ENCODE measurements at places on chromosomes 2 and 18.
A peak's percentile ranks its signal among the peaks of the same experiment; 100 is the strongest.

DNA sequence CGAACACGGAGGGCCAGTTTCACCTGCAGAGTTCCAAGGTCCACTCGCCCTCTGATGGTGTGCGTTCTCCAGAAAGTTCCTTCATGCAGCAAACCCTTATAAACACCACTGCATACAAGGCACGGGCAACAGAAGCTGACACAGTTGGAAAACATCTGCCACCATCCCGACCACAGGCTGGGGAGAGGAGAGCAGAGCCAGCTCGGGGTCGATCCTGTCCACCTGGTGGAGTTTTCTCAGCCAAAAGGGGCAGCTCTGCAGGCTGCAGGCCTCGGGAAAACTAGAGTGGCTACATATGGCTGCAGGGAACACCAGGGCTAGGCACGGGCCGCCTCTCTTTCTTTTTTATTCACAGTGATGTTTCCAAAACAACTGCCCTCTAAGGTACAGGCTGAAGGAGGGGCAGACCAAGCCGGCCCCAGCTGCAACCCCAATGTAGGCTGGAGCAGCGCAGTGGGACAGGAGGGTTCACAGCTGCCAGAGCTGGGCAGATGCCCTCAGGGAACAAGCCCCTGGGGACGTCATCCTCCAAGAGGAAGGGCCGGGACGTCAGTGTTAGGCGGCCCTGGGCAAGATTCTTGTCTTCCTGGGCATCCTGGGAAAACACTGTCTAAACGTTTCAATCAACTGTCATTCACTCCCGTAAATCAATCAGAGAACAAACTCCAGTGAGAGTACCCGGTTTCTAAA, 274.7 kb downstream of the TWIST2 start:
- no peak for DNase-seq

GRCh38 chr2:7609974-7610373, 692.8 kb downstream of the RNF144A start:
- DNase-seq = no peak

GRCh38 chr2:179745635-179746256, 115.7 kb downstream of the ZNF385B start:
- DNase-seq = no peak

DNA sequence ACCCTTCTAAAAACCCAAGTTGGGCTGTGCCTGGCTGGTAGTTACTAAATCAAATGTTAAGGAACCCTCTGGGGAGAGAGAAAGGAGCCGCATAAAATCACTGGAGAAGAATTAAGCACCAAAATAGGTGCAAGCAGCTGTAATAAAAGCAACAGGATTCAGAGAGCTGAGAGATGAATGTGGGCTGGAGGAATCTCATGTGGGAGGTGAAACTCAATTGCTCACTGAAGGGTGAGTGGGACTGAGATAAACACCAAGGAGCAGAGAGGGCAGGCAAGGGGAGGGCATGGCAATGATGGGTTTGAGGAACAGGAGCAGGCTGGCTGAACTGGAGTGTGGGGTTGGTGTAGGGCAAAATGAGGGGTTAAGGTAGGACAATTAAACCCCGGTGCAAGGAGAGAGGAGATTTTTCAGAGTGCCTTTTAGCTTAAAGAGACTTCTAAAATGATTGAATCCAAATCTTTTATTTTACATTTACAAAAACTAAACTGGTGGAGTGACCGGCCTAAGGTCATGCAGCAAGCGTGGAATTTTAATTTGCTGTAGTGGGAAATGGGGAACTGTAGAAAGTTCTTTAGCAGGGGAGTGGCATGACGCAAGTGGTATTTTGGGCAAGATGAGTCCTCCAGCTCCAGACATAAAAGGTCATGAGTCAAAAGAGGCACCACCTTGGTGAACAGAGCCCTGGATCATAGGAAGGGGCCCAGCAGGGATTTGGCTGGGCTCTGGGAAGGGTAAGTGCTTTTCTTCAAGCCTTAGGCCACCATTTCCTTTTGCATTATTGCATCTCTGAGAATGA, 10.5 kb downstream of the PLB1 start:
- DNase-seq = no peak

- DNase-seq = peak; percentile 8
These were observed 13.0 kb downstream of the AQP12A start for GRCh38 chr2:240704651-240705050.

DNA sequence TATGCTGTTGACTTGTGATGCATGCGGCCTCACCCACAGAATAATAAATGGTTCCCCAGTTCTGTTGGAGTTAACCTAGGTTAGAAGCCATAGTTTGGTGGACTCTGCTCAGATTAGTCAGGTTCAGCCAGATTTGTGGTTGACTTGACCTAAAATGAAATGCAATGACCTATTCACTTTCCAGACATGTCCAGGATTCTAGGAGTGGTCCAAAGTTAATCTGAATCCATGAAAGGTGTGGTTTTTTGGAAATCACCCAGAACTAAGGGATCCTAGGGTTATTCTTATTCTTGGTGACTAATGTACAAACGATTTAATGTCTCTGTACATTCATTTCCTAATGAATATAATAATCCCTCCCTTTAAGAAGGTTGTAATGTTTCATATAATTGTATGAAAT, 88.9 kb upstream of the RBBP8 start:
- DNase-seq = no peak

GRCh38 chr2:69767034-69767433, 25.1 kb downstream of the ANXA4 start:
- no peak for DNase-seq

- DNase-seq = no peak
These were observed 276.4 kb downstream of the ALK start for GRCh38 chr2:29644949-29645348.

DNA sequence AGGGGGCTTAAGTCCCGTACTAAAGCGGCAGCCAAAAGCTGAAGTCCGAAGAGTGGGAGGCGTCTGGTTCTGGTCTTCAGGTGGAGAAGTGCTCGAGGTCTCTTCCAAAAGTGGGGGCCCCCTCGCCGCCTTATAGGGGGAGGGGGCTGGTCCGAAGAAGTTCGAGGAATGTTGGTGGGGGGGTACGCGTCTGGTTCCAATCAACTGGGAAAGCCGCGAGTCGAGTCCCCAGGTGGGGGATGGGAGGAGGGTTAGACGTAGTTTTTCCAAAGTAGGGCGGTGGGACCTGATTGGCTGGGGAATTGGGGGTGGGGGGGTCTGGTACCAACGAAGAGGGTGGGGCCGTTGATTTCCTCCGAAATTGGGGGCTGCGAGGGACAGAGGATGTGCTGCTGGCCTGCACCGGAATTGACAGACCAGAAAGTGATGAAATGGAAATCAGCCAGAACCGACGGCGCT, 594 bp downstream of the ITM2C start:
- DNase-seq = no peak

- DNase-seq = no peak
These were observed 60.5 kb downstream of the KLHL29 start for GRCh38 chr2:23445450-23445868.

DNA sequence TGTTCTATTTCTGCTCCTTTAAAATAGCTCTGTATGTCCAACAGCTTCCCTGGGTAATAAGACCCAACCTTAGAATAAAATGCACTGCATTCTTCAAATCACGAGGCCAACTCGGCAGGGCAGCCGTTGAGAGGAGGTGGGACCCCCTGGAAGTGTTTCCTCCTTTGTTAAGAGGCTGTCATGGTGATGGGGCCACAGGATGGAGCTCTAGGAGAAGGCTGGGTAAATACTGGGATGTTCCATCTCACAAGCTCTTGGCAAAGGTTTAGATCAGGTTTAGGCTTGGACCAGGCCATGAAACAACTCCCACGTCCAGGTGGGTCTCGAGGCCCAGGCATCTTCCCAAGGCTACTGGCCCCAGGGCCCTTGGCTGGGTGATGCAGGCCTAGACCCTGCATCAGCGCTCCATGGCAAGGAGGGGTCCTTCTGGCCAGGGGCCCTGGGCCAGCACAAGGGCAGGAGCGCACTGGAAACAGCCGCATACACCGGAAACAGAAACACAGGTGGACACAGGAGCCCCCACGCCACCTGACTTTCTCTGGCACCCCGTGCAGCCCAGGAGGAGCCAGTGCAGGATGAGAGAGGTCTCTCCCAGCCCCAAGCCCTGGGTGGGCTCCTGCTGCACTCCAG, 38.8 kb upstream of the OTOS start:
- no peak for DNase-seq

- DNase-seq = no peak
These were observed 70.1 kb upstream of the STPG4 start for GRCh38 chr2:47225061-47225783.

GRCh38 chr2:158004126-158004764, 97.4 kb upstream of the UPP2 start:
- no peak for DNase-seq

DNA sequence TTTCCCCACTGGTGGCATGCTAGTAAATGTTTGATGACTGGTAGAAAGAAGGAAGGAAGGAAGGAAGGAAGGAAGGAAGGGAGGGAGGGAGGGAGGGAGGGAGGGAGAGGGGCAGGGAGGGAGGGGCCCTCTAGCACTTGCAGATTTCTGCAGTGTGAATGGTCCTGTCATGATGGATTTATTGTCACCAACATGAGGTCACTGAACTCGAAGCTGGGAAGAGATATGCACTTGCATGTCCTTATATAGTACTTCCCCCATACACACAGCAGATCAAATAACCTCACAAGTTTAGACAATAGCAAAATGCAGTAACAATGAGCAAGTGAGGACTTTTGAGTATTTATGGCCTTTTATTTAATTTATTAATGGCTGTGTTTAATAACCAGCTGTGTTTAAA, 44.5 kb upstream of the CXCR4 start:
- DNase-seq = no peak

- DNase-seq = no peak
These were observed 201.9 kb upstream of the TRIB2 start for GRCh38 chr2:12514631-12515437.

GRCh38 chr18:7079231-7079630, 38.4 kb downstream of the LAMA1 start:
- no peak for DNase-seq

- no peak for DNase-seq
These were observed 256.5 kb downstream of the TGIF1 start for GRCh38 chr18:3706279-3707097.

- no peak for DNase-seq
These were observed 51.5 kb downstream of the UGP2 start for GRCh38 chr2:63893163-63893562.

DNA sequence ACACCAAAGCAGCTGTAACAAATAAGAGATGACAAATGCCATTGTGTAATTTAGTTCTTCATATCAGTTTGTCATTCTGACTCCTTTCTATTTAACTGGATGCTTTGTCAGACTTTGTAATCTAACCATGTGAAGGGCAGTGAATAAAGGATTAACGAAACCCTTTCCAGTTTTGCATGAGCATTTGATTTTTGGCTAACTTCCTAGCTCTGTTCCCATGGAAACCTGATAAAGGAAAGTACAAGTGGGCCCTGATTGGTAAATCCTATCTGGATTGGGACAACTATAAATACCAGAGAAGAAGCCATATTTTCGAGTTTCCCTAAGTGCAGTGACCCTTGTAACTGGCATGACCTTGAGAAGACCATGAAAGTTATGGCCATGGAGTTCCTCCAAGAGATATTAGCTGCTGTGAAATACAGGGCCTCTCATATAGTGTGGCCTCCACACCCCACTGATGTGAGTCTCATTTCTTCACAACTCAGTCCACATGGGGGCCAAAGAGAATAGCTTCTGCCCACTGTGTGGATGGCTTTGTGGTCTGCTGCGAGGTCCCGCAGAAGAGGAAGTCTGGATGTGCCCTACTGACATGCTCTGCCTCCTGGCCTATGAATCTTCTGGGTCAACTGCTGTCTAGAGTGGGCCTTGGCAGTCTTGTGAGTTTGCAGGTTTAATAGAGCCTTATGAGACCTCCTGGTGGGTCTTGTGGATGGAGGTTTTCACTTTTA, 38.2 kb upstream of the CYP1B1 start:
- no peak for DNase-seq

DNA sequence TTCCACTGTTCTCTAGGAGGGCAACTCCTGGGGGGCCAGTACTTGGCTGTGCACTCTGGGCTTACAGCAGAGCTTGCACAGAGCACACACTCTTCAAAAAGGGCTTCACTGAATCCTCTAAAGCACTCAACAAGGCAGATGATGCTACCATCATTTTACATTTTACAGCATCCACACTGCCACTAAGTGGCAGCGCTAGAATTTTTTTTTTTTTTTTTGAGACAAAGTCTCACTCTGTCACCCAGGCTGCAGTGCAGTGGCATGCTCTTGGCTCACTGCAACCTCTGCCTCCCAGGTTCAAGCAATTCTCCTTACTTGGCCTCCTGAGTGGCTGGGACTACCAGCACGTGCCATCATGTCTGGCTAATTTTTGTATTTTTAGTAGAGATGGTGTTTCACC, 8.6 kb downstream of the AMMECR1L start:
- no peak for DNase-seq

- no peak for DNase-seq
These were observed at the start of gene HAAO for GRCh38 chr2:42792583-42793333. HAAO (minus strand) TSS chr2:42792583; CDS start chr2:42792536, 47 bp downstream.

DNA sequence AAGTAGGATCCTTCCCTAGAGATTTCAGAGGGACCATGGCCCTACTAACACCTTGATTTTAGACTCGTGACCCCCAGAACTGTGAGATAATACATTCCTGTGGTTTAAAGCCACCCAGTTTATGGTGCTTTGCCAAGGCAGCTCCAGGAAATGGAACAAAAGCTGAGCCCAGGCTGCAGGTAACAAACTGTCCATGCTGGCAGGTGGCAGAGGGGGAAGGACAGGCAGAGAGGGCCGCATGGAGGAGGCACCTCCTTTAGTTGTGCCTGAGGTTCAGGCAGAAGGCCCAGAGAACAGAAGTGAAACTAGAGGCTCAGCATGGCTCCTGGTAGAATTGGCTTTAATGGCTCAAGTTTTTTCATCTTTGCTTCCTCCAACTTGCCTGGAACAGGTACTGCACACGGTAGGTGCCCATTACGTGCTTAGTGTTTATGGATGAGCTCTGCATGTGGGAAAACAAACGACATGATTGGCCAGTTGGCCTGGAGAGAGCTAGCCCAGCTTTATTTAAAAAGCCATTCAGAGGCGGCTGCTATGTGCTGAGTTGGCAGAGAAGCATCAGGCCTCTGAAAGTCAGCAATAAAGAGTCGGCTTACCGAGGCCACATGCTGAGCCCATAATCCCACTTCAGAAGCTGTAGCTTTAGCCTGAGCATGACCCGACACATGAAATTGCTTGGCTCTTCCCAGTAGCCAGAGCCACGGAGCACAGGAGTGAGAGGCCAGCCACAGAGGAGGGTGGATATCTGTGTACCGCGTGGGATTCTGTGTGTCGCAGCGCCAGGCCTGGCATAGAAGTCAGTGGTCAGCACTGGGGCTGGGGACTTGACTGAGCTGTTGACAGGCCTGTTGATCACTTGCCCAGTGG, 36.5 kb downstream of the HS1BP3 start:
- DNase-seq = no peak

- no peak for DNase-seq
These were observed 166.3 kb downstream of the GBX2 start for GRCh38 chr2:236001854-236002253.

DNA sequence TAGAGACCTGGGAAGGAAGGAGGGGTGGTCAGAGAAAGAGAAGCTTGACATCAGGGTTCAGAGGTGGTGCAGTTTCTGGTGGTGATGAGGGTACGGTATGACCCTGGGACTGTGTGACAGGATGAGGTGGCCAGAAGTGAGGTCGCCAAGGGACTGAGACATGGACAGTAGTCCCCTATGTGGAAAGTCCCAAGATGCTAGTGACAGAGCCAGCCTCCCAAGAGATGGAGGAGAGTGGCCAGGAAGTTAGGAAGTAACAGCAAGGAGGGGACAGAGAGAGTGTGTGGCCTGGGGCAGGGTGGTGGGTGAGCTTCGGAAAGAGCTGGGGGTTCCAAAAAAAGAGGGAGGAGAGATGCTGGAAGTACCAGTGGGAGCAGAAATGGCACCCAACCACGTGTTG, 66.0 kb downstream of the SMAD7 start:
- DNase-seq = no peak

- no peak for DNase-seq
These were observed 11.2 kb upstream of the NCKAP1 start for GRCh38 chr2:183049420-183049819.

GRCh38 chr2:16400127-16400623, 265.5 kb downstream of the CYRIA start:
- no peak for DNase-seq

All from stimulated activated CD8-positive, alpha-beta memory T cell treated with anti-CD3 and anti-CD28 coated beads, Interleukin-4, amount 100 ng/mL, for 4 hours (primary cell).